ENCODE measurements at places on chromosomes 1 and 21. TPM values are rescaled to one million over a fixed set of nuclear protein-coding genes. Genes with fewer than 3 reads are reported as not detected.

C1orf159 gene
- 4.0 TPM for total RNA-seq

PRELP gene
- 22.5 TPM for total RNA-seq

S100A16 gene
- 42.2 TPM for total RNA-seq

MIXL1 gene
- total RNA-seq, result not detected

HJV gene
- 71.9 TPM for total RNA-seq

SOX13 gene
- total RNA-seq, result 12.7 TPM

PTPN14 gene
- 25.6 TPM for total RNA-seq

CNR2 gene
- not detected for total RNA-seq

LRIF1 gene
- total RNA-seq, result 18.0 TPM

USH2A gene
- total RNA-seq, result 2.3 TPM

PADI2 gene
- total RNA-seq, result 1.1 TPM

S100A14 gene
- 5.7 TPM for total RNA-seq

AGT gene
- 54.9 TPM for total RNA-seq

ACTA1 gene
- total RNA-seq, result 2,149 TPM

PMF1 gene
- 65.1 TPM for total RNA-seq

MYOM3 gene
- total RNA-seq, result 409 TPM

SEC16B gene
- total RNA-seq, result 1.8 TPM

BGLAP gene
- 1.1 TPM for total RNA-seq

MSH4 gene
- total RNA-seq, result 0.40 TPM

BCAN gene
- total RNA-seq, result 0.52 TPM

C1orf105 gene
- total RNA-seq, result 21.9 TPM

KLHDC7A gene
- total RNA-seq, result not detected

SLC6A17 gene
- not detected for total RNA-seq

ADORA3 gene
- 4.1 TPM for total RNA-seq

OPRD1 gene
- total RNA-seq, result not detected

CEP350 gene
- total RNA-seq, result 31.7 TPM

NR1I3 gene
- total RNA-seq, result not detected

NPL gene
- 3.9 TPM for total RNA-seq

IBA57 gene
- 11.2 TPM for total RNA-seq

PPIAL4G gene
- total RNA-seq, result not detected

GABRD gene
- total RNA-seq, result 0.20 TPM

CD2 gene
- total RNA-seq, result 1.7 TPM

FTCD gene
- 1.5 TPM for total RNA-seq

ELF3 gene
- total RNA-seq, result 0.40 TPM

LCE1A gene
- not detected for total RNA-seq

CELA2B gene
- total RNA-seq, result not detected

ARHGEF10L gene
- total RNA-seq, result 54.9 TPM

CELA3B gene
- total RNA-seq, result not detected

KRTAP21-2 gene
- not detected for total RNA-seq
